ENCODE measurements at places on chromosomes 6 and 20.

DNA sequence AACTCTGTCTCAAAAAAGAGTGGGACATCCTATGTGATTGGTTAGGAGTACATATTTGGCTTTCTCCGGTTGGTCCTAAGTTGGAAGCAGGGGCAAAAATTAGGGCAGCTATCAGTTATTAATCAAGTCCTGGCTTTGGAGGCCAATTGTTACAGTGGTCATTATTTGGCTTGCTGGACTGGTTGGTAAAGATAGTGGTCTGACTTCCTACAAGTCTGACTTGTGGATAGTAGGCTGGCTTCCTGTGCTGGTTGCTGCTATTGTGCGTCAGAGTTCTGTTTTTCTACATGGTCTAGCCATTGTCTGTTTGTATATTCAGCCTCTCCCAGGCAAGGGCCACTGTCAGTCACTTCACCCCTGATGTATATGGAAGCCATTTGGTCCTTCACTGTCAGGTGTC is 7.0 kb downstream of the ACOT8 start:
- no peak for DNase-seq

DNA sequence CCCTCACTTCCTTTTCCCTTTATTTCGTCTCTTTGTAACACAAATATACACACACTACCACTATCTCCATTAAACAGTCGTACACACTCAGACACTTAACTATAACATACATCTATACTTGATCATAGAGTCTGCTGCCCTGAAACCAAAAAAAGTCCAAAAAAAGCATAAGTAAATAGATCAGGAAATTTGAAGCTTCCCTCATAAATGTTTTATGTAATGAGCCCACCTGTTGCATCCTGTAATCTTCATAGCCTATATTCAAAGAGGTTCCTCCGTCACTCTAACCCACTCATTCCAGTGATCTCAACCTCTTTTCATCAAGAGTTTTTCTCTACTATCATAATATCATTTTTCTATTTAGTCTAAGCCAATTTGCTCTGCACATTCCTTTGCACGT is 6.9 kb upstream of the OR12D2 start:
- DNase-seq = no peak

GRCh38 chr20:47577314-47577713 is 75.6 kb downstream of the NCOA3 start:
- DNase-seq = no peak

DNA sequence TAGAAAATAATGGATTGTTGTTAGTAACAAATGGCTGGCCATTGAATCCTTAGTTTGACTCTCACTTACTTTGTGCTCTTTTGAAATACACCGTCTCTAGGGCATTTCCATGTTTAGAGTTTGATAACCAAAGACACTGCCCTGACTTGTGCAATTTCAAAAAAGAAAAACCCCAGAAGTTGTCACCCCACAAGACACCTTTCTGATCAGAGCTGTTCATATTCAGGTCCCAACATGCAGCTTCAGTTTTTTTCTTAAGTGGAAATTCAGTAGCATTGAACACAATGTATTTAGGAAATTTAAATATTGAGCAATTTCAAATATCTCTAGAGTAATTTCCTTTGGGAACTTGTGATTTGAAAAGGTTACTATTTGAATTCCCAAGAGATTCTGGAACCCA is 19.4 kb downstream of the CRYBG1 start:
- DNase-seq = no peak

All from brain pericyte (primary cell).